Activated gamma-delta T cell (primary cell): ENCODE measurements at places on chromosomes 1 and 21.

DNA sequence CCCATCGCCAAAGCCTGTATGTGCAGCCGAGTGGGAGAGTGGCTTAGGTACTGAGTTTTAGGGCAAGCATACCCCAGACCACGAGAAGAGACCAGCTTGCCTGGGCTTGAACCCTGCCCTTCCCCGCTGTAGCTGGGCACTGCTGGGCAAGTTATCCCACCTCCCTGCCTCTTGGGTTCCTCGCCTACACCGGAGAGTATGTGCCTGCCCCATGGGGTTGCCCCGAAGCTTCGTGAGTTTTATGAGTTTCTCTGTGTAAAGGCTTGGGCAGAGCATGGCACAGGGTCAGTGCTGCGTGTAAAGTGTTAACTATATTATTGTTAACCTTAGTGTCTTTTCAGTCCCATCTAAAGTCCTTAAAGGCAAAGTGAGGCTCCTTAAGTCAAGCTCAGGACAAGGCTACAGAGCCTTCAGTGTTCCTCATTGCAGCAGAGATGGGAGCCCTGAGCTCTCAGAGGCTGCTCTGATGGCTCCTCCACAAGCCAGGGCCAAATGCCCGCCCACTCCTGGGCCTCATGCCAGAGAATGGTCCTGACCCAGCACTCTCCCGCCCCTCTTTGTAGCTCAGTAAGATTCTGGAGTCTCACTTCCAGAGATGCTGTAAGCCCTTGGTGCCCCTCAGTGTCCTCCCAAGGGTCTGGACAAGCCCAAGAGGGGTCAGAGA lies 37.0 kb upstream of the KCNA10 start:
- no peak for DNase-seq

DNA sequence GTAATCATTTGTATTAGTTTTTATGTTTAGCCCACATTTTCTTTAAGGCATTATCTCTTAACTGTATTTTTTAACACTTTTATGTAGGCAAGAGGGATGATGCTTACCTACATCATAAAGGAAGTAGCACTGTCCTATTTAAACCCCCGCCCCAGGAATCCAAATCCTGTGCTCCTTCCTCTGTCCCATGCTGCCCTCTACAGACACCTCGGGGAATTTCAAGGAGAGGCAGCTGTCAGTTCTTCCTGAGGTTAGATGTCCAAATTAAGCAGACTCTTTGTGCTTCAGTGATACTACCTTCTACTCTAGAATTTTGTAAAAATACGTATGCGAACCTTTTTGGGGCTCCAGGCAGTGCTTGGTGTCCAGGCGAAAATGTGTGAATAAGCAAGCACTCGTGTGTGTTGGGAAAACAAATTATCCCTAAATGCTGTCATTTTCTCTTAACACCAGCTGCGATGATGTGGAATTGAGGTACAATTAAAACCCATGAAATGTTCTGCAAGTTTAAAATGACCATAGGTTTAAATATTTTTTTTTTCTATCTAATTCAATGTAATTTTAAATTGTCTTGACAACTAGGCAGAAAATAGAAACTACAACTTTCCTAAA lies 19.2 kb downstream of the CRCT1 start:
- DNase-seq: no peak

GRCh38 chr21:44771896-44772525 lies 29.6 kb downstream of the UBE2G2 start:
- no peak for DNase-seq

- no peak for DNase-seq
These were observed 4.1 kb downstream of the PABPC4 start for GRCh38 chr1:39572379-39573096.

GRCh38 chr1:193569096-193569982 lies 382.9 kb upstream of the B3GALT2 start:
- no peak for DNase-seq

DNA sequence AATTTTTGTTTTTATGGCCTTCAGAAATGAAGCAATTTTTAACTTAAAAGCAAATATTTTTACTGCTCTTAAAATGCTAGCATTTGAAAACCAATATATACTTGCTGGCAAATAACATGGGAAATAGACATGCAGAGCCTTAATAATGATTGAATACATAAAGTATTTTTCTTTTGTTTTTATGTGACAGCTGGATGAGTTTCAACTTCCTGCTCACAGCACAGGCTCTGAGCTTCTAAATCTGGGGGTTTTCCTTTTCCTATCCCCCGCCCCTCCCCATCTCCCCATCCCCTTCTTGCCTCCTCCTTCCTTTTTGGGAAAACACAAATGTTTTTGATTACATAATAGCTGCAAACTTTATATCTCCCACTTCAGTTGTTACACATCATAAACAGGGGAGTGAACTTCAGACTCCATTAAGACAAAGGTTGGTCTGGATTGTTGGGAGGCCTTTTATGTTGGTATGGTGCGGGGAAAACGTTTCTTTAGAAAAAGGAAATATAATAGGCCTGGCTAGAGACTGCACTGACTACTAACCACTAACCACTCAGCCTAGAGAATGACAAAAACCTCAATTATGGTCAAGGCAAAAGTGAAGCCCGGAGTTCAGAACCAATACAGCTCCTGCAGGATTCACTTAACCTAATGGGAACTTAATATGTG lies 116.1 kb upstream of the GORAB start:
- no peak for DNase-seq

DNA sequence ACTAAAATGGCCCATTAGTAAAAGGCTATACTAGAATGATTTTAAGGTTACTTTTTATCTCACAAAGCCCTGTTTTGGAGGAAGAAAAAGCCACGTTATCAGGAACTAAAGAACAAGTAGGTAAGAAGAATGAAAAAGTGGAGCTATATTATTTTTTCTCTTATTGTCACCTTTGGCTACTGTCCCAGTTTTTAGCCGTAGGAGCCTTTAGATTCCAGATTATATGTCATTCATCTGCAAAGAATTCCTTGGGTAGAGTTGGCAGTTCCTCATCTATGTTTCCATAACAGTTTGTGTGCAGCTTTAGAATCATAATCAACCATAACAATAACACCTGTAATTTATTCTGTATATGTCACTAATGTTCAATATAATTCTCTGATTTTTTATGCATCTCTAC lies 83.8 kb downstream of the TPR start:
- DNase-seq: no peak

GRCh38 chr1:107195476-107195875 lies 54.6 kb downstream of the NTNG1 start:
- no peak for DNase-seq

- DNase-seq: no peak
These were observed 61.6 kb downstream of the HS2ST1 start for GRCh38 chr1:86975993-86976550.

DNA sequence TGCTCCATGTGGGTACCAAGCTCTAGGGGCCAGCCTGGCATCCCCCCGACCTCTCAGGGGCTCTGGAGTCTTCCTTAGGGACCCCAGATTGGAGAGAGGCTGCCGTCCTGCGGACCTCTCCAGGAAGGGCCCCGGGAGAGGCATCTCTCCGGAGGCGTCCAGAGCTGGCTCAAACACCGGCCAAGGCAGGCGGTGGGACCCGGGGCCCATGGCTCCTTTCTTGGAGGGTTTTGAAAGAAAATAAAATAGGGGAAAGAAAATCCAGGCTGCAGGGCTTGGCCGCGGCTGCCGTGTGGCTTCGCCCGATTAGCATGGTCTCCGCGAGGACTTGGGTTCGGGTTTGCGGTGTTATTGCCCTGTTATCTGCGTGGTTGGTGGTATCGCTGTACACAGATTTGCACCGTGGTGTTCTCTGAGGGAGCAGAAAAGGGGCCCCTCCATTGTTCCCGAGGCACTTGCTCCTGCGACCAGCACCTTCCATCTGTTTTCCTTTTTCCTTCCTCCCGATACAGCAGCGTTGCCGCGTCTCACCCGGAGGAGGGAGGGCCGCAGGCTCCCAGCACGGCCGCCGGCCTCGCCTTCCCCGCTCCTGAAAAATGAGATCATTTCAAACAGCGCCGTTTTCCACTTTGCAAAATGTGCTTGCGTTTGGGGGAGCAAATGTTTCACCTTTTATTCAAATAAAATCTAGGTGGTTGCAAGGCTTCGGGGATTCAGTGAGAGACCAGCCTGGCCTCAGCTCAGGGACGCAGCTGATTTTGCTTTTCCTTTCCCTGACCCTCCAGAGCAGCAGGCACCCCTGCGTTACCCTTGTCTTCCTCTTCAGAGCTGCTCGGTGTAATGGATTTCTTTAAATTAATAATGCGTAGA lies 86.3 kb downstream of the PRDM16 start:
- DNase-seq: no peak
